ENCODE measurements at places on chromosomes 7 and 10. TPM values are rescaled to one million over a fixed set of nuclear protein-coding genes. Genes with fewer than 3 reads are reported as not detected.

The NODAL gene
- total RNA-seq, result not detected

The MICU1 gene
- total RNA-seq, result 40.3 TPM

The FGFBP3 gene
- 0.71 TPM for total RNA-seq

The OIT3 gene
- total RNA-seq, result 0.65 TPM

The CYP2E1 gene
- 0.61 TPM for total RNA-seq

The KCNH2 gene
- total RNA-seq, result 0.11 TPM

The TMEM184A gene
- not detected for total RNA-seq

The NEBL gene
- total RNA-seq, result not detected

The SGCE gene
- 39.8 TPM for total RNA-seq

The UTF1 gene
- total RNA-seq, result not detected

The SP8 gene
- not detected for total RNA-seq

The DHX32 gene
- total RNA-seq, result not detected

The VWDE gene
- total RNA-seq, result not detected

The PTF1A gene
- total RNA-seq, result not detected

The MMP21 gene
- not detected for total RNA-seq

The TEX47 gene
- not detected for total RNA-seq

The GPC2 gene
- 1.9 TPM for total RNA-seq

DNA sequence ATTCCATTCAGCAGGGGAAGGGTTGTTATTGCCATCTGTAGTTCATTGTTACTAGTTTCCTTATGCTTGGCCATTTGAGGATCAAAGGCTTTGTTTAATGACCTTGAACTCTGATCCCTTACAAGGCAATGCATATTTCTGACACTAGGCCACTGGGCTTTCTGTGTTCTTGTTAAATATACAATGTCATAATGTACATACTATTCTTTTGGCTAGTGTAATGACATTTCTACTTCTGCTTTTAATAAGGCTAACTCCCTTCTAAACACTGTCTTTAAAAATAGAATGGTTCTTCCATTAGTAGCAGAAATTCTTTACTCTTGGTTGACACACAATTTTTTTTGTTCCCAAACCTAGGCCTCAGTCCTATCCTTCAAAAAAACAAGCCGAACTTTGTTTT, 86.6 kb downstream of the BBS9 start:
- H3K27ac ChIP-seq, result no peak overlapping the region
- no peak overlapping the region for H3K4me3 ChIP-seq
- no peak for DNase-seq
- no peaks in the 10 kb centered on the region for H3K27me3 ChIP-seq
- no peaks in the 10 kb centered on the region for H3K4me1 ChIP-seq

GRCh38 chr10:62023329-62023728, 121.8 kb downstream of the ARID5B start:
- no peaks in the 10 kb centered on the region for H3K36me3 ChIP-seq
- no peak overlapping the region for H3K27ac ChIP-seq
- no peak overlapping the region for H3K4me3 ChIP-seq
- peaks cover 15% of the 10 kb centered on the region for H3K4me1 ChIP-seq

DNA sequence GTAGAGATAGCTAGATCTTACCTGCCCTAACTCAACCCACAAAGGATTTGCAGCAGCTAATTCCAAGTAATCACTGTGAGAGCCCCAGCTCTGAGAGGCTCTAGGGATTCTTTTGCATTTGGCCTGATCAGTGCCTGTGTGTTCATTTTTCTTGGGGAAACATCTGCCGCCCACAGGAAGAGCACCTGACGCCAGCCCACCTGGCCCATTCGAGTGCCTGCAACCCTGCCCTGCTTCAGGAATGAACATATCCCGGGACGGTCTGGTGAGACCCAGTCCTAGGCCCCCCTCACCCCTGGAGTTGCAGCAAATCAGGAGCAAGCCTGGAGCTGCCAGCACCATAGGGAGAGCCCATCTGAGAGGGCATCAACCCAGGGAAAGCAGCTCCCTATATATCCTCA, 38.8 kb downstream of the GSDME start:
- no peak overlapping the region for H3K4me3 ChIP-seq
- H3K4me1 ChIP-seq, result peaks cover 46% of the 10 kb centered on the region
- no peaks in the 10 kb centered on the region for H3K36me3 ChIP-seq
- H3K27me3 ChIP-seq, result no peaks in the 10 kb centered on the region

DNA sequence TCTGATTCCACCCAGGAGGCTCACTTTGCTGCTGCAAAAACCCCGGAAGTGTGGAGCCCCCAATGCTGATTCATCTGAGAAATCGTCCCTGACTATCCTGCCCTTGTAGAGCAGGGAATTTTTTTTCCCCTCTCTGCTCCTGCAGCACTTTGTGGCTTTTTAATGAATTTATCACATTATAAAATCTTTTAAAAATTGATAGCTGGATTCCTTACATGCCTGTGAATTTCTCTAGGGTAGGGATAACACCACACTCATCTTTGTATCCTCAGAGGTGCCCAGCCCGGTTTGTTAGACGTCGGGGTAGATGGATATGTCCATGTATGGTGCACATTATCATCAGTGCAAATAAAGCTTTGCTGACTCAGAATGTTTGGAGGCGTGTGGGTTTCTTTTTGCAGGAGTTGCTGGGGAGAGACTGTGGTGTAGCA, 185.7 kb downstream of the STK31 start:
- H3K27me3 ChIP-seq, result no peaks in the 10 kb centered on the region
- H3K4me3 ChIP-seq, result no peak overlapping the region
- no peaks in the 10 kb centered on the region for H3K36me3 ChIP-seq

DNA sequence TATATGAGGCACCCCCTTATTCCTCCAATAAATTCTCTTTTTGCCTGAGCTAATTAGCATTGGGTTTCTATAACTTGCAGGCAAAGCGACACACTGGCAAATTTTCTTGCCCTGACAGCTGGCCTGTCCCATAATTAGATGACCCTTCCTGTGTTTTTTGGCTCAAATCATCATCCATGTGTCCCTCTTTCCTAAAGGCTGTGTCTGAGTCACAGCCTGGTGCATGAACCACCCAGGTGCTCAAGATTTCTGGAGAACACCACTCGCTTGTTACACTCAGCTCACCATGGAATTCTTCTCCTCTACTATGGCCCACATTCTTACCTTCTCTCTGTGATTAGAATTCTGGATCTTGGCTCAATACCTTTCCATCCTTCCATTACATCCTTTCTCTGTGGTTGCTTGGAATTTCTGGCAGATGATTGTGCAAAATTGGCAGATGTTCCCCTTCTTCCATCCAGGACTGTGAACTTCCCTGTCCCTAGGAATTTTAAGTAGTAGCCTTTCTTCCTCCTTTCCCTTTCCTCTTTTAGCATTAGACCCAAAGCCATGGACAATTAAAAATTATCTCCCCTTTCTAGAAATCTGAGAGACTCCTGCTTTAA, 116.0 kb upstream of the ANKRD1 start:
- H3K4me3 ChIP-seq, result no peak overlapping the region
- no peak for DNase-seq
- H3K4me1 ChIP-seq, result no peaks in the 10 kb centered on the region
- H3K27me3 ChIP-seq, result no peaks in the 10 kb centered on the region

DNA sequence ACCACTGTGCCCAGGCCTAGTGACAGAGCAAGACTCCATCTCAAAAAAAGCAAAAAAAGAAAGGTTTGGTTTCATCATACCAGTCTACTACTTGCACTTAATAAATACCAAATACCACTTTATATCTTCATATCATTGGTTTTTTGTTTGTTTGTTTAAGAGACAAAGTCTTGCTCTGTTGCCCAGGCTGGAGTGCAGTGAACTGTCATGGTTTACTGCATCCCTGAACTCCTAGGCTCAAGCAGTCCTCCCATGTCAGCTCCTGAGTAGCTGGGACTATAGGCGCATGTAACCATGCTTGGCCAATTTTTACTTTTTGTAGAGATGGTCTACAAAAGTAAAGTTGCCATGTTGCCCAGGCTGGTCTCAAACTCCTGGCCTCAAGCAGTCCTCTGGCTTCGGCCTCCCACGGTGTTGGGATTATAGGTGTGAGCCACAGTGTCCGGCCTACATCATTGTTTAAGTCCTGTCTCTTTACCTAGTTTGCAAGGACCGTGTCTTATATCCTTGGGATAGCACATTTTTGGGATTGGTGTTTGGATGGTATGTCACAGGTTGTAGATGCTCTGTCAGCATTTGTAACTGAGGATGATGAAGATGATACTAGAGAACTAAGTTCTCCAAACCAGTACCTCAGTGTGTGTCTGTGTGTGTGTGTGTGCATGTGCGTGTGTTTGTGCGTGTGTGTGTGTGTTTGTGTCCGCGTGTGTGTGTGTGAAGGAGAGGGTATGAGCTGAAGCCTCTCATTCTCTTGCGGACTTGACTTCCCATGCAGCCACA, 9.3 kb downstream of the LMTK2 start:
- no peak overlapping the region for H3K27ac ChIP-seq
- no peaks in the 10 kb centered on the region for H3K36me3 ChIP-seq
- no peak for DNase-seq
- H3K4me3 ChIP-seq, result no peak overlapping the region

DNA sequence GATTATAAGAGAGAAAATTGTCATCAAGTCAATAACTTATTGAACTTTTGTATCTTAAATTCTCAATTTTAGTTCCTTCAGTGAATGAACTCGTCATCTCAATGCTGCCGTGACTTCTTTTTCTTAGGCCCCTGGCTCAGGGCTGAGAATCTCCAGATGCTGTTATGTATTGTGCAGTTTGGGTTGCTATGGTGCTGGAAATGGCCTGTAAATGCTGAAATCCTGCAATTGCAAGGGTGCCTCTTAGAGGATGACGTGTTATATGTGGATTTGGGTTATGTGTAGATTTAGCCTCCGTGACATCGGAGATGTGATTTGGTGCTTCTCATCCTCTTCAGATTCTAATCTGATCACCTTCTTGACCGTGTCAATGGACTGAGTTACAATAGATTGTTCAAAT, 55.7 kb upstream of the ZRANB1 start:
- no peaks in the 10 kb centered on the region for H3K27me3 ChIP-seq
- no peak overlapping the region for H3K4me3 ChIP-seq
- H3K27ac ChIP-seq, result no peak overlapping the region
- no peaks in the 10 kb centered on the region for H3K36me3 ChIP-seq

DNA sequence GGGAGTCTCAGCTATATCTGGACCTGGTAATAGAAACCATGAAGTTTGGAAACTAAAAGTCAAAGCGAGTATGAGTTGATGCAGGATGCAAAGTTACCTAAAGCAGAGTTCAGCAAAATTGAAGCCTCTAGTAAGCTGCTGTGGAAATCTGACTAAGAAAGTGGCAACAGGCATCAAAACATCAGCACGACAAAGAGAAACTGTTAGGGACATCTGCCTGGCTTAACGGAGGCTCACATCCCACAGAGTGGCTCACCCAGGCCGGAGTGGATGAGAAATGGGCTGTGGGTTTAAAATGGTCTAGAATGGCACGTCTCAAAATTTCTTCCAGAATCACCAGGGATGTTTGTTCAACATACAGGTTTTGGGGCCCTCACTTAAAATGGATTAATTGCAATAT, 164.1 kb upstream of the NPY start:
- no peak for DNase-seq
- no peaks in the 10 kb centered on the region for H3K27me3 ChIP-seq
- H3K4me3 ChIP-seq, result no peak overlapping the region
- no peaks in the 10 kb centered on the region for H3K36me3 ChIP-seq
- H3K4me1 ChIP-seq, result no peaks in the 10 kb centered on the region
- H3K27ac ChIP-seq, result no peak overlapping the region

- no peak overlapping the region for H3K4me3 ChIP-seq
- no peak overlapping the region for H3K27ac ChIP-seq
These were observed 4.3 kb downstream of the ZNF3 start for GRCh38 chr7:100077205-100077604.

DNA sequence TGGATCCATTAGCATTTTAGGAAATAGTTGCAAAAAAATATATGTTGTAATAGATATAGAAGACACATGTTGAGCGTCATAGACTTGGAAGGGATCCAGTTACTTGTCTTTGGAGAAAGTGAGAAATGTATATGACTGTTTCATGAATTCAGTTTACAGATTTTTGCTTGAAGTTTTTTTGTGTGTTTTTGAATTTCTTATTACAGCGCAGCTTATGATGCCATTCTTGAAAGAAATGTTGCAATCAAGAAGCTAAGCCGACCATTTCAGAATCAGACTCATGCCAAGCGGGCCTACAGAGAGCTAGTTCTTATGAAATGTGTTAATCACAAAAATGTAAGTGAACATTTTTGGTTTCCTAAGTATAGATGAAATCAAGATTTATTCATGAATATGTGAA, 98.2 kb downstream of the MAPK8 start:
- no peaks in the 10 kb centered on the region for H3K36me3 ChIP-seq
- no peaks in the 10 kb centered on the region for H3K27me3 ChIP-seq
- no peak for DNase-seq
- no peak overlapping the region for H3K27ac ChIP-seq
- no peak overlapping the region for H3K4me3 ChIP-seq
- no peaks in the 10 kb centered on the region for H3K4me1 ChIP-seq

DNA sequence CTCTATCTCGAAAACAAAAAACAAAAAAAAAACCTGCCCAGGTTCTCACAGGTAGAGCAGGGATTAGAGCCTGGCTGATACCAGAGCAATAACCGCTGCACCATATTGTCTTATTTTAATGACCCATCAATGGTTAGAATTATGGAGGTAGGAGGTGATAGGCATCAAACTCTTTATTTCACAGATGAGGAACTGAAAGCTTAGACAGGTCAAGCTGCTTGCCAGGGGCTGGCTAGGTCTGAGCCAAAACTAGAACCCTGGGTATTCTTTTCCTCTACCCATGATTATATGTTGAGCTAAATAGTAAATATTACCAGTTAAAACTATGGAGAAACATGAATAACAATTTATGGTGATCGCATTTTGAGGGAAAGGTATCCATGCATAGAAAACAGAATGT, 2.0 kb upstream of the PPP1R3C start:
- no peak overlapping the region for H3K4me3 ChIP-seq
- no peaks in the 10 kb centered on the region for H3K27me3 ChIP-seq
- H3K36me3 ChIP-seq, result no peaks in the 10 kb centered on the region
- DNase-seq, result no peak
- no peaks in the 10 kb centered on the region for H3K4me1 ChIP-seq

- no peaks in the 10 kb centered on the region for H3K36me3 ChIP-seq
- no peak for DNase-seq
- no peaks in the 10 kb centered on the region for H3K4me1 ChIP-seq
- H3K27ac ChIP-seq, result no peak overlapping the region
These were observed 13.0 kb upstream of the RUNDC3B start for GRCh38 chr7:87615197-87615596.

- DNase-seq, result no peak
- peaks cover 50% of the 10 kb centered on the region for H3K4me1 ChIP-seq
- H3K4me3 ChIP-seq, result no peak overlapping the region
- H3K36me3 ChIP-seq, result no peaks in the 10 kb centered on the region
- no peaks in the 10 kb centered on the region for H3K27me3 ChIP-seq
These were observed 12.8 kb upstream of the LRRC4 start for GRCh38 chr7:128044064-128044463.

- no peak overlapping the region for H3K27ac ChIP-seq
- no peak for DNase-seq
These were observed 164.6 kb upstream of the GRM3 start for GRCh38 chr7:86479144-86479543.

GRCh38 chr7:116353647-116354046, 143.3 kb downstream of the TES start:
- H3K27me3 ChIP-seq, result no peaks in the 10 kb centered on the region
- H3K27ac ChIP-seq, result no peak overlapping the region
- no peak overlapping the region for H3K4me3 ChIP-seq
- H3K36me3 ChIP-seq, result no peaks in the 10 kb centered on the region
- no peak for DNase-seq
- no peaks in the 10 kb centered on the region for H3K4me1 ChIP-seq
